Cerebellum (tissue), 4 donors: ENCODE measurements at places on chromosomes 6 and 20.

DNA sequence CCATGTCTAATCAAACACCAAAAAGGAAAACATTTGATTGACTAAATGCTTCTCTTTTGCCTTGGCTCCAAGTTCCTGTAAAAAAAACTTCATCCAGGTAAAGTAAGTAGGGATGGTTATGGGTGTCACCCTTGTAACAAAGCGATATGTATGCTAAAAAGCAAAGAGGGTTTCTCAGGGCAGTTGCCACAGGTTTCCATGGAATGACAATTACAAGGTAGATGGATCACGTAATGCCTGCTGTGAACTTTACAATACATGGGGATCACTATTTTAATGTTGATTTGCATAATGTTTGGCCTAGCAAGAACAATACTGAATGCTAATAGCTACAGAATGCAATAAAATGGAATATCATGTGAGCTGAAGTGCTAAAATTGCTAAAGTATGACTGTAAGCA, 2.9 kb upstream of the BMP2 start:
- no peak for DNase-seq

DNA sequence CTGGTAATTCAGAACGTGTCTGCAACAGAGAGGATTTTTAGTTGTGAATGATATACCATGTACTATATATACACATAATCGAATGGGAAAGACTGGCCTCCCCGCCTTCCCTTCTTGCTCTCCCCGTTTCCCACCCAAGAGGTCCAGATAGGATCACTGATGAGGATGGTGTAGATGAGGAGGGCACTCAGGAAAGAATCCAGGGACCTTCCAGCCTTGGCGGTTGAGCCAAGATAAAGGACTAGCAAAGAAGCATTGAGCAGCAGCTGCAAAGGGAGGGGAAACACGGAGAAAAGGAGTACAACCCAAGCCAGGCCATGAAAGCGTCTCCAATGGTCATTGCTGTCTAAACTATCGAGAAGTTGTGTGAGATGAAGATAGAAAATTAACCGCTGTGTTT, 84.0 kb upstream of the EXOC2 start:
- DNase-seq = no peak

DNA sequence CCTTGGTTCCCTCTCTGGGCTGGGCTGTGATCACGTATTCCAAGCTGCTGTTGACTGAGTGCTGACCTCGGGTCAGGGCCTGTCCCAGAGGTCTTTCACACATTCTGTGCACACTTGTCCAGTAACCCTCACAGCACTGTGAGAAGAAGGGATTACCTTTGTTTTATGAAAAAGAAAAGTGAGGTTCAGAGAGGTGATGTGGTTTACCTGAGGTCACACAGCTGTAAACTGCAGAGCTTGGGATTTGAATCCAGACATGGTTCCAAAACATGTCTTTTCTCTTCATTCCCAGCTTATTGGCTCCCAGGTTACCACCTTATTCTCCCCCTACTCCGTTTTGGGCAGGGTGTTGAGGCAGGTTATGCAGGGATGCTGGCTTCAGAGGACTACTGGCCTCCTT, 28.4 kb upstream of the CDH22 start:
- DNase-seq = no peak

GRCh38 chr6:161273274-161273751, 548 bp downstream of the AGPAT4 start:
- peak; percentile 35 for DNase-seq
